ENCODE measurements at places on chromosomes 13 and 19.

GRCh38 chr19:34963573-34964406 lies at the start of gene ZNF792:
TSS of gene ZNF792 (minus strand) at chr19:34964229. CDS start at chr19:34963662, 567 bp downstream.
- peak; percentile 54 for DNase-seq

- DNase-seq: no peak
Measured at GRCh38 chr19:751501-752341, 809 bp downstream of the MISP start.

DNA sequence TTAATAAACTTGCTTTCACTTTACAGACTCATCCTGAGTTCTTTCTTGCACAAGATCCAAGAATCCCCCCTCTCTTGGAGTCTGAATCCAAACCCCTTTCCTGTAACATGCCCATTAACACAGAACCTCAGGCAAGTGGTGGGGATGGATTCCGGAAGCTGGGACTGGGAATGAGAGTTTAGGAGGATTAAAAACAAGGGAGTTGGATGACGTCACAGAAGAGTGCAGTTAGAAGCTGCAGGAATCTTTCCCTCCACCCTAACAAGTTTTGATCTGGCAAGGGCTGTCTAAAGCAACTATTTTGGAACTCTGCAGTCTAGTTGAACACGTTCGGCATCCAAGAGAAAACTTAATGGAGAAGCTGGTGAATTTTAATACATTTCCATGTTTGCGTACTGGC lies 48.2 kb upstream of the PEPD start:
- DNase-seq: no peak

DNA sequence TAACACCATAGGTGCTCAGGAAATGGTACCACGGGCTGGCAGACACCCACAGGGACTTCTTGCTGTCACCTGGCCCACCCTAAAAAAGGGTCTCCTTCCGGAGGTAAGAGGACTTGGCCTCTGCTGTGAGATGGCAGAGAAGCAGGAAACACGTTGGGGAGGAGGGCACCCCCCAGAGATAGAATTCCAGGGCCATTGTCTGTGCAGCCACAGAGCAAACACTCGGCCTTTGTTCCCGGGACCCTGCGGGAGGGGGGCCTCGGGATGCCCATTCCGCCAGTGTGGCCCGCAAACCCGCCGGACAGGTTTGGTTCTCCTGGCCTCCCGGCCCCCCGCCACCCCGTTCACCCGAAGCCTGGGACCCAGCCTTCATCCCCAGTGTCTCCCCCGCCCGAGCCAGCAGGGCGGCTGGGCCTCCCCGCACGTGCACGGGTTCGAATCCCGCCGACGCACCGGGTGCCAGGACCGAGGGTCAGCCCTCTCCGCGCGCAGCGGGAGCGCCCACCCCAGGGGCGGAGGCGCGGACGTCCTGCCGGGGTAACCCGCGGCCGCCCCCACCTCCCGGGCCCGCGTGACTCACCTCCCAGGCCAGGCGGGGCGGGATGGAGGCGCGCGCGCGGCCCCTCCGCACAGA lies 714 bp downstream of the PLPP2 start:
- peak; percentile 40 for DNase-seq

DNA sequence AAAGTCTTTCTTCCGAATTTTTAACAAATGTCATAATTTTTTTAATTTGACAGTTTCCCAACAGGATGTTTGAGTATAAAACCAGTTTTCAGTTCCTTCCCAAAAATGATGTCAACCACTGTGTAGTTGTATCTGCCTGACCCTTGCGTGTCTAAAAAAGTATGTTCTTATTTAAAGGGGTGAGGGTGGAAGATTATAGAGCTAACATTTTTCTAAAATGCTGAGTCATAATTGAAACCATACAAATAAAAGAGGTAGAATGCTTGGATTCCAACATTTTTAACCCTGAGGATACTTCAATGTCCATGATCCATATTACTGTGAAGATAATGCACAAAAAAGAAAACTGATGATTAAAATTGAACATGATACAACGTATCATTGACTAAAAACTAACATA lies 1388.8 kb downstream of the UQCRFS1 start:
- DNase-seq: no peak

- no peak for DNase-seq
Measured at GRCh38 chr19:16384688-16385087, 60.1 kb downstream of the KLF2 start.

GRCh38 chr19:19372656-19373416 lies 32.6 kb upstream of the GATAD2A start:
- DNase-seq: peak; percentile 59

Data from COLO829 (cell line).